ENCODE measurements at places on chromosomes 11 and 22.

DNA sequence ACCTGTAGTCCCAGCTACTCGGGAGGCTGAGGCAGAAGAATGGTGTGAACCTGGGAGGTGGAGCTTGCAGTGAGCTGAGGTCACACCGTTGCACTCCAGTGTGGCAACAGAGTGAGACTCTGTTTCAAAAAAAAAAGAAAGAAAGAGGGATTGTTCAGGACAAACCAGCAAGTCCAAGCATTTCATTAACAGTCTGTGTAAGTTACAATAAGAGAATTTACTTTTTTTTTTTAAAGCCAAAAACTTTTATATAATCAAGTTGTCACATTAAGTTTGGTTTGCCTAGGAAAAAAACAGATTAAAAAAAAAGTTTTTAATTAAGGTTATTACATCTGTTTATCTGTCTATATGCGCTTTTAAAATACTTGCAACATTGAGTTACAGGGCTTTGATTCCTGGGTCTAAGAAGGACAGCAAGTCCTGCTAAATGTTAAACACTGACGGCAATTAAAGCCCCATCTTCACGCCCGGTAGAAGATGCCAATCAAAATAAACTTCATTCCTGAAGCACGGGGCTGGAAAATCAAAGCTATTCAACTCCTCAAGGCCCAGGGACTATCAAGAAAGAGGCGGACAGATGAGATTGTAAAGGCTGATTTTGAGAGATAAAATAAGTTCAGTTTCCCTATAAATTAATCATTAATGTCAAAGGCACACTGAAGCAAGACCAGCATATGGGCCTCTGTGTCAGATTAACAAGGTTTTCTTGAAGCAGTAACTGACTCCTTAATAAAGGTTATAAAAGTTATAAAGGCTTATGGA lies 10.7 kb downstream of the TMEM138 start:
- DNase-seq, result no peak

- DNase-seq, result no peak
Measured at GRCh38 chr11:62602141-62603071, 741 bp upstream of the MTA2 start.

GRCh38 chr11:66316849-66317251 lies at the start of gene CD248:
CD248 (minus strand) TSS chr11:66317044; CDS start chr11:66317027, 17 bp downstream.
- no peak for DNase-seq

DNA sequence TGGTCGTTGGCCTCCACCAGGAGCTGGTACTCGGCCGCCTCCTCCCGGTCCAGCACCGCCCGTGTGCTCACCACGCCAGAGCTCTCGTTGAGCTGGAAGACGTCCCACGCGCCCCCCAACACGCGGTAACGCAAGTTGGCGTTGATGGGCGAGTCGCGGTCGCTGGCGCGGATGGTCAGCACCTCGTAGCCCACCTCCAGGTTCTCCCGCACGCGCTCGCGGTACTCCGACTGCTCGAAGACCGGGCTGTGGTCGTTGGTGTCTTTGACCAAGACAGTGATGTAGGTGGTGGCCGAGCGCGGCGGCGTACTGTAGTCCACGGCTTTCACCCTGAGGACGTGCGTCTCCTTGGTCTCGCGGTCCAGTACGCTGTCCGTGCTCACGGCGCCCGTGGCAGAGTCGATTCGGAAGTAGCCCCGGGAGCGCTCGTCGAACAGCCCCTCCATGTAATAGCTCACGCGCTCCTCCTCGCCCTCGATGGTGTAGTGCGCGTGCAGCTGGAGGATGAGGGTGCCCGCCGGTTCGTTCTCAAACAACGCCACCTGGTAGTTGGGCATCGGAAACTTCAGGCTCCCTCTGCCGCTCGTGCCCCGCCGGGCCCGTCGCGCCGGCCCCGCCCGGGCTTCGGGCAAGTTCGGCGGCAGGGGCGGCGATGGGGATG lies 1.4 kb downstream of the CELSR1 start:
- no peak for DNase-seq

- DNase-seq, result no peak
Measured at GRCh38 chr11:106461839-106462545, 384.5 kb downstream of the AASDHPPT start.

GRCh38 chr11:1303126-1303821 lies 6.2 kb downstream of the TOLLIP start:
- no peak for DNase-seq

DNA sequence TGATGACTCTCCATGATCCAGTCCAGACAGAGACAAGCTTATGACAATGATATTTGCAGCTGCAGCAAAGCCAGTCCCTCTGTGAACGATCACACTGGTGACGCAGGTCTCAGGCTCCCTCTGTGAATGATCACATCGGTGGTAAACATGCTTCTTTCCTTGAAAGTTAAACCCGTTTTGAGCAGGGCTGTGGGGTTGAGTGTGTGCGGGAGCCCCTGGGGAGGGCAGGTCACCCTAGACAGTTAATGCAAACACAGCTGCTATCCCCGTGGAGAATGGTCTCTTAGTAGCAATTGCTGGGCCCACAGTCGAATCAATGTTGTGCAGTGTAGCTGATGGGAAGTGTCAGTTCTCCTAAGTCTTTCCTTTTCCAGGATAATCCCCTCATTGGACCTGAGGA lies 71.0 kb upstream of the KIRREL3 start:
- DNase-seq, result no peak

- no peak for DNase-seq
Measured at GRCh38 chr11:115379528-115379927, 124.7 kb downstream of the CADM1 start.

DNA sequence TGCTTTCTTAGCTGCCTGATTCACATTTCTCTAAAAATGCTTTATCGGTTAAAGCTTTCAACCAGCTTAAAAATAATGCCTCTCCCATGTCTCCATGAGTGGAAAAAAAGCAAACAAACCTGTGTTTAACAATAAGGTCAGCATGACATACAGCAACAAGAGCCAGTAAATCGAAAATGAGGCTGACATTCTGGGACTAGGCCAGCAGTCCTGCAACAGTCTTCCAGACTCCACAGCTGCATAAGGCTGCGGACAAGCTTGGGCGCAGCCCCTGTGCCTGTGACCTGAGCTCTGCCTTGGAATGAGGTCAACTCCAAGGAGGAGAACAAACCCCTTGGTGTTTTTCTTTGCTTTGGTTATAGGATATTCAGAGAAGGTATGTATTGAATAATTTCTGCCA lies 95.5 kb downstream of the PGR start:
- DNase-seq, result no peak

DNA sequence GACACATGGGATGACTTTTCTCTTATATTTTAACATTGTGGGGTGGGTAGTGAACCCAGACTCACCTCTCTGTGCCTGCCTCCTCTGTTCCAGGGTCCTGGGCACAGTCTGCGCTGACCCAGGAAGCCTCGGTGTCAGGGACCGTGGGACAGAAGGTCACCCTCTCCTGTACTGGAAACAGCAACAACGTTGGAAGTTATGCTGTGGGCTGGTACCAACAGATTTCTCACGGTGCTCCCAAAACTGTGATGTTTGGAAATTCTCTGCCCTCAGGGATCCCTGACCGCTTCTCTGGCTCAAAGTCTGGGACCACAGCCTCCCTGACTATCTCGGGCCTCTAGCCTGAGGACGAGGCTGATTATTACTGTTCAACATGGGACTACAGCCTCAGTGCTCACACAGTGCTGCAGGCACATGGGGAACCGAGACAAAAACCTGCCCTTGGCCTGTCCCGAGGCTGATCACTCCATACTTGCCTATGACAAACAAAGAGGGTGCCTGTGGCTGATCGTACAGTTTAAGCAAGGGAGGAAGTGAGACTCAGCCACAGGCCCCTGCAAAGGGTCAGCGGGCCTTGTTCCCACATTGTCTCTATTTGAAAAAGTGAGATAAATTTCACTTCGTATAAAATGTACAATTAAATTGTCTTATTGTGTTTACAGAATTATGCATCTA lies 43.7 kb upstream of the TOP3B start:
- DNase-seq, result no peak

- no peak for DNase-seq
Measured at GRCh38 chr22:40256516-40256915, 78.8 kb downstream of the TNRC6B start.

DNA sequence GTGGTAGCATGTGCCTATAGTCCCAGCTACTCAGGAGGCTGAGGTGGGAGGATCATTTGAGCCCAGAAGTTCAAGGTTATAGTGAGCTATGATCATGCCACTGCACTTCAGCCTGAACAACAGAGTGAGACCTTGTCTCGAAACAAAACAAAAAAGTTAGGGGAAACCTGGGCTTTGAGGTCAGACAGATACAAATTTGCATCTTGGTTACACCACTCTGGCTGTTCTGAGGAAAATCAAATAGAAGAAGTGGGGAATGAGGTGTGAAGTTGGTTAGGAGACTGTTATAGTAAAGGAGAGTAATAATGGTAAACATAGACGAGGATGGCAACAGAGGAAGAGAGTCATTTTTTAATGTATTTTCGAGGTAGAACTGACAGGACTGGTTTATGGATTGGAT lies 62.6 kb downstream of the PPME1 start:
- no peak for DNase-seq

DNA sequence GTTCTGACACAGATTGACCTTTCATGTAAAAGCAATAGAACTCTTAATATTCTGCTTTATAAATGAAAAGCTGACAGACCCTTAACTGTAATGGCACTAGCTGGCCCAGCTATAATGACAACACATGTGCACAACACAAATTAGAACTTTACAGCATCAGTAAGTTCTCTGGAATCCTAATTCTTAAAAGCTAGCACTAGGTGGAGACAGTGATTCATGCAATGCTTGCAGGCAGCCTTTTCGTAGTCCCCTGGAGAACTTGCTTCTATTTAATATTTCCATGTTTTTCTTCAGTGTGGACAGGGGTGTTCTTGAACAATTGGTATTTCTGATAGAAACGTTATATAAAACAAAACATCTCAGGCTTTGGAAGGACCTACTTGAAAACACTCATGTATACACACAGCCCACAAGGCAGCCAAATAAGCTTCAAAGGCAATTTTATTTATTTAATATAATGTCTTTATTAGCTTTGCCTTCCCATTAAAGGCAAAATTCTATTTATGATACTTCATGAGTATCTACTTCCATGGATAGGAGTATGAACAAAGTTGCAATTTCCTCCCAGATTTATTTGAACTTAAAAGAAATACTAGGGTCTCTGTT lies 374.3 kb upstream of the MPPED2 start:
- no peak for DNase-seq

GRCh38 chr22:17580441-17581031 lies 17.2 kb downstream of the SLC25A18 start:
- no peak for DNase-seq

GRCh38 chr11:96538104-96538503 lies 148.3 kb downstream of the JRKL start:
- DNase-seq, result no peak

GRCh38 chr22:27416511-27417420 lies 384.8 kb downstream of the MN1 start:
- no peak for DNase-seq

- DNase-seq, result no peak
Measured at GRCh38 chr11:23112987-23113886, 253.0 kb upstream of the CCDC179 start.

DNA sequence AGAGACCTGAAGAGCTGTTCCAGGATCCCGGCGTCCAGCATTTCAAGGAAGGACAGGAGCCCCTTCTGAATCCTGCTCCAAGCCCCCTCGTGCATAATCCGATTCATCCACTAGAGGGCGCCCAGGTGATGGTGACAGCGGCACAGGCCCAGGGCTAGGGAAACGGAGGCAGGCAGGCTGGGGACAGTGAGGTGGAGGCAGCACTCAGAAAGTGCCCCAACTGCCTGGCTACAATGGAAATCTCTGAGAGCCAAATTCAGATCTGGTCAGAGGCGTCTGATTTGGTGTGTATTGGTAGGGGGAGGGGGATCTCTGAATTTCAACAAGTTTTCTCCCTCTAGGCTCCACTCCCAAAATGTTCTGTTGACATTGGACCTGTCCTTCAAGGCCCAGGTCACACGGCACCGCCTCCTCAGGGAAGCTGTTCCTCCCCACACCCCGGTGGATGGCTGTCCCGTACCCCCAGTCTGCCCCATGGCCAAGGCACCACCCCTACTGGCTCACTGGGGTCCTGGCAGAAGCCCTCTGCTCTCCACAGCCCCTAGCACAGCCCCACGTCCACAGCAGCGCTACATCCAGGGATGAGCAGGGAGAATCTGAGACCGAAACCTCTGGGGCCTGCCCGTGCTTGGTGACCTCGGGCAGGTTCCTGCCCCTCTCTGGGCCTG lies 142.9 kb downstream of the CRYBB2 start:
- DNase-seq, result peak; percentile 63

DNA sequence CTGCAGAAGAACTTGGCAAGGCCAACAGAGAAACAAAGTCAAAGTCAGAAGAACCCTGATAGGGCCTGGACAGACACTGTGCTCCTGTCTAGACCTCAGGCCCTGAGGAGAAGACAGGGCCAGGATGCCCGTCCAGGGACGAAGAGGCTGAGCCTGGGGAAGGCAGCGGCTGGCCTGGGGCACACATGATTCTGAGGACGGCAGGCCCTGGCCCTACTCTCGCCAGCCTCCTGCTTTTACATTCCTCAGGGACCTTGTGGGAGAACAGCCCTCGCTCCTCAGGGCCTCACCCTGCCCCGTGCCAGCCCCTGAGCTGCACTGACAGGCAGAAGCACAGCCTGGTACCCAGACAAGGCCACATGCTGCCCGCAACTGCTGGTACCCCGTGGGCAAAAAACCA lies 43.6 kb upstream of the TTLL12 start:
- no peak for DNase-seq

GRCh38 chr11:66883016-66883965 lies 26.4 kb downstream of the LRFN4 start:
- DNase-seq, result peak; percentile 53

DNA sequence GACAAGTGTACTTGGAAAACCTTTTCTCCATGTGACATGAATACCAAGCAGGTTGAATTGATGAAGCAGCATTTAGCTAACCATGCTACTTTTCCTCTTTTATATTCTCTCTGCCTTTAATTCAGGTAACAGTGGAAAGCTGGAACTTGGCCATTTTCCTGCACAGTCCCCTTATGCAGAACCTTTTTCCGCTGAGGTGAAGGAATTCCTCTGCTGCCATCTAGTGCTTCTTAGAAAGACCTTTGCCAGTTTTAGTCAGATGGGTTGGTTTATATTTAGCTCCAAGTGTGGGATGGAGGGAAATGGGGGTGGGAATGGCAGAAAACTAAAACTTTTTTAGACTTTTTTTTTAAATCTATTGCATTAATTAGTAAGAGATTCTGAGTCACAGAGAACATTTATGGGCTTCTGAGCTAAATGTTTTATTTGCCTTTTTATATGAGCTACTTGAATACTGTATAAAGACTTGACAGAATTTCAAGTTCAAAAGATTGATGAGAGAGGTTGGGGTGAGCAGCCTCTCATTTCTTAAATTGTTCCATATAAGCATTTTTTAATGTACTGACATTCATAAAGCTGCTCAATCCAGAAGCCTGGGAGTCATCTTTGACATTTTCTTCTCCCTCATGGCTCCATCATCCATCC lies 153.9 kb upstream of the ZC3H12C start:
- DNase-seq, result no peak

DNA sequence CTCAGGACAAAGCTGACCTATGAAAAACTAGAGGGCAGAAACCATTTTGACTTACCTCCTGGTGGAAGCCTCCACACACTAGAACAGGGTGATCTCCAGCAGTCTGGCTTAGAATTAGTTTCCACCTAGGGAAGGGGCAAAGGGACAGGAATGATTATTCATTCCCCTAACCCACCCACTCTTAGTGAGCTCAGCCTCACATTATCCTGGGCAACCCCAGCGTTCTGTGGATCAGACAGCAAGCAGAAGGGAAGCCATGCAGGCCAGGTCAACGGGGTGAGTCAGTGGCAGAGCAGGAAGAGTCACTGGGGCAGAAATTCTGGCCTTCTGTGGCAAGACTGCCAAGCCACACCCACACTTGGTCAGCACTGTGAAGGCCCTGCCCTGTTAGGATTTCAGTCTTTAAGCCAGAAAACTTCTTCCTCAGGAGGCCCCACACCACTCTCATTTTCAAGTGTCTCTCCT lies 10.5 kb downstream of the NUMA1 start:
- DNase-seq, result peak; percentile 13

- DNase-seq, result no peak
Measured at GRCh38 chr11:33013755-33014154, 1.9 kb upstream of the DEPDC7 start.

Data from CD4-positive, alpha-beta T cell treated with Interleukin-21 for 1 hour (primary cell).